ENCODE measurements at places on chromosomes 4 and X. TPM values are rescaled to one million over a fixed set of nuclear protein-coding genes. Genes with fewer than 3 reads are reported as not detected.

- no peak overlapping the region for H3K4me3 ChIP-seq
- H3K4me1 ChIP-seq = no peaks in the 10 kb centered on the region
- H3K27me3 ChIP-seq = no peaks in the 10 kb centered on the region
- no peaks in the 10 kb centered on the region for H3K36me3 ChIP-seq
Observed at GRCh38 chr4:74578329-74578728, 133.4 kb downstream of the AREG start.

DNA sequence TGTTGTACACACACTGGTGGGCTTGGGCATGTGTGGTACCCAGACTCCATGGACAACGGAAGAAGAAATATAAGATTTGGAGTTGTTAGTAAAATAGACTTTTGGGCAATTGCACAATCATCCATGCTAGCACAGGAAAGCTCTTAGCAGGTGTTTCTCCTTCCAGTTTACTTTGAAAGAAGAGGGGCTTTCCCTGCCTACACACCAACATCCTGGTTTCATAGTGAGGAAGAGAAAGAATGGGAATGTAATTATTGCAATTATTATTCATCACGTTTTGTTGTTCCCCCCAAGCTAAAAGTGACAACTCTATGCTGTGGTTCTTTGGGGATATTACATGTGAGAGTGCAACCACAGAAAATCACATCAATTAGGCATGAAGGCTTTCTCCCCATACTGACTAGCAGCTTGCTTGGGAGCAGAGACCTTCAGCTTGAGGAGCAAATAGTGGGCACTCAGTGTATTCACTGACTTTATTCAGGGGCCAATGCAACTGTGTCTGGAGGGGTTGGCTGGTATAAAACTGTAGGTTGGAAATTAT lies 57.2 kb upstream of the PUDP start:
- H3K27me3 ChIP-seq = peaks cover 3% of the 10 kb centered on the region
- no peak overlapping the region for H3K4me3 ChIP-seq

KLHL5 gene
- 11.8 TPM for total RNA-seq

MAP3K15 gene
- total RNA-seq = not detected

DGKK gene
- not detected for total RNA-seq

MPC1L gene
- total RNA-seq = not detected

TKTL2 gene
- not detected for total RNA-seq

Data from right atrium auricular region (tissue), 2 donors.